ENCODE measurements at places on chromosomes 5 and 9.

DNA sequence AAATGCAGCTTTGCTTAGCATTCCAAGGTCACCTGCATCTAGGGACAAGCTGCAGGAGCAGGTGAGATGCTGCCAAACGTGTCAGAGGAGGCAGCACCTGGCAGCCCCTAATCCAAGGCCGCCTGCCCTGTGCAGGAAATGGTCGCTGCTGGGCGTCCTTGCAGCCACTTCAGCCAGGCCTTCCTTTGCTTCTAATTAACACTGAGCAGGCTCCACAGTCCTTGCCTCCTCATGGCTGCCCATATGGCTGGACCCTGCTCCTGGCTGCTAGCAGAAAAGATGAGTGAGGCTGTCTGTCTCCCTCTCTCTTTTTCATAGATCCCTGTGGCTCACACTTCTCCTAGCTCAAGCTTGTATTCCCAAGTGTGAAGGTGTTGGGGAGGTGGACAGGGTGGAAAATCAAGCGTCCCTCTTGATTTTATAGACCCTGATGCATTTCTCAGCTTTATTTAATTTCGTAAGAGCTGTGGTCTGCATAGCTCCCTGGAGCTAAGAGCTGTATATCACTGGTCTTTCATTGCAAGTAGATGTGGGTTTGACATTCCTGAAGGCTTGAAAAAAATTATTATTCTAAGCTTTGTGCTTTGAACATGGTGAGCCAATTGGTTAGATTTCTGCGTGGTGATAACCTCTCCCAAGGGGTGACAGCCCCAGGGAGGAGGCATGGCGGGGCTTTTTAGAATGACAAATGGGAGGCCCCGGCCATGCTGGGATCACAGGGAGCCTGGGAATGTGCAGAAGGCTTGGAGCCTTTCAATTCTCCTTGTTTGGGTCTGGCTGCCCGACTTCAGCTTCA, 193.8 kb downstream of the SLIT3 start:
- peak; percentile 77 for DNase-seq

- no peak for DNase-seq
Observed at GRCh38 chr5:170939178-170939577, 77.4 kb downstream of the RANBP17 start.

DNA sequence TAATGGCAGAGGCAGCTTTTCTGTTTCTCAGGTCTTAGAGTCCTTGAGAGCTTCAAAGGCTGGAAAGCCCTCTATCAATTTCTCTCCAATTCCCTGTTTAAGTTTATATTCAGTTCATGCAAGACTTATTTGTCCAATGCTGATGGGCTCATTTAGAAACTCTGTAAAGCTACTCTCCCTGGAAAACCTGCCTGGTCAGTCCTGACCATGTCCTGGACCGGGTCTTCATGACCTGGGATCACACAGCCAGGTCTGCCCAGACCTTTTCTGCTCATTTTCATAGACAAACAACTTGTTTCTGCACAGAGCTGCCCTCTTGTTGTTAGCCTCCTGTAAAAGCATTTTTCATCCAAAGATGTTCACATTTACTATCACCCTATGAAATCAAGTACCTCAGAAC, 85.4 kb upstream of the TBCA start:
- DNase-seq: no peak

DNA sequence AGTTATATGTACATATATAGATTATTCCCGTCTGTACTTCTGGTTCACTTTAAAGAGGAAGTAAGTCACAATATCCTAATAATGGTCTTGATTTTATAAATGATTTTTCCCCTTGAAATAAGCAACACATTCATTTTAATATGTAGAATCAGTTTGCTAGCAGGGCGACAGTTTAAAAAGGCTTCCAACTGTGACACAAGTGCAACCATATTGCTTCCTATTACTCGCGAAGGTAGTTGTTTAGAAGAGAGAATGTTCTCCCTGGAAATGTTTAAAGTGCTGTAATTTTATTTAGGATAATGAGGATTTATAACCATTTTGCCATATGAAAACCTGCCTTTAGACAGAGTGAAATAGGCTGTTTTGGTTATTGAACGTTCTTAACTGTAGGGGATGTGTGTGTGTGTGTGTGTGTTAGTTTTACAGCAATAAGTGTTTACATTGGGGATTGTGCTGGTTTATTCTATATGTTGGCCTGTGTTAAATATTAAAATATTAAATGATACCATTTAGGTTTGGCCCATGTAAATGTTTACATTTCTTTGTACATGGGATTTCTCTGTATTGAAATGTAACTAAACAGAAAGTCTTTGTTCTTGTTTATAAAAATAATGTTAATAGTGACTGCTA, 138.3 kb downstream of the PBX3 start:
- no peak for DNase-seq

DNA sequence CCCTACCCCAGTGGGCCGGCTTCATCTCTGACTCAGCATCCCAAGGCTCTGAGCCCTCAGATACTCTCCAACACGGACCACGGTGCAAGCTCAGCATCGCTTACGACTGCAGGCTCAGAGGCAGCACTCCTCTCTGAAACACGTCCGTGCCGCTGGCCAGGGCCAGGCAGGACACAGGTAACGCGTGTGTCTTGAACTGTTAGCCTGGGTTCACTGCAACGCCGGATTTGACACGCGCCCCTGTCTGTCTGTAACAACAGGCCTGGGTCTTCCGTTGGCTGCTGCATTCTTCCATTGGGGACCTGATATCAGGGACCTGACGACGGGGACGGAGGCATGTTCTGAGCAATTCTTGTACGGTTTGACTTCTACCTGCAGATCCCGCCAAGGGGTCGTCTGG, 6.4 kb downstream of the SLC6A3 start:
- DNase-seq: no peak

- DNase-seq: peak; percentile 56
Observed at GRCh38 chr5:54387659-54388232, 67.8 kb upstream of the HSPB3 start.

DNA sequence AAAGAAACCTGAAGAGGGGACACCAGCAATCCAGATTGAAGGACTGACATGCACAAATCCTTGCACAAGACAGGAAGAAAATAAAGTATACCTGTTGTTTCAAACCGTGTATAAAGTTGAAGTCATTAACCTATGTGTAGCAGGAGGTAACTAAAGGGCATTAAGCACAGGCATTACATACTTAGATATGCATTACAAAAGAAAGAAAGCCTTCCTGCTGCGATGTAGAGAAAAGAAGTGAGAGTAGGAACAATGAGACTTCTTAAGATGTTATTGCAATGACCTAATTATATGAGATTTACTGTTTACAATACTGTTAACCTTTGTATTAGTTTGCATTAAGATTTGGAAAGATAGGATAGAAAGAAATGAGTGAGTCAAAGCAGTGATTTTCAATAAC, 308.9 kb upstream of the PTPRD start:
- DNase-seq: no peak
